NCI-H146 (cell line): ENCODE measurements at places on chromosomes 11 and 22.

DNA sequence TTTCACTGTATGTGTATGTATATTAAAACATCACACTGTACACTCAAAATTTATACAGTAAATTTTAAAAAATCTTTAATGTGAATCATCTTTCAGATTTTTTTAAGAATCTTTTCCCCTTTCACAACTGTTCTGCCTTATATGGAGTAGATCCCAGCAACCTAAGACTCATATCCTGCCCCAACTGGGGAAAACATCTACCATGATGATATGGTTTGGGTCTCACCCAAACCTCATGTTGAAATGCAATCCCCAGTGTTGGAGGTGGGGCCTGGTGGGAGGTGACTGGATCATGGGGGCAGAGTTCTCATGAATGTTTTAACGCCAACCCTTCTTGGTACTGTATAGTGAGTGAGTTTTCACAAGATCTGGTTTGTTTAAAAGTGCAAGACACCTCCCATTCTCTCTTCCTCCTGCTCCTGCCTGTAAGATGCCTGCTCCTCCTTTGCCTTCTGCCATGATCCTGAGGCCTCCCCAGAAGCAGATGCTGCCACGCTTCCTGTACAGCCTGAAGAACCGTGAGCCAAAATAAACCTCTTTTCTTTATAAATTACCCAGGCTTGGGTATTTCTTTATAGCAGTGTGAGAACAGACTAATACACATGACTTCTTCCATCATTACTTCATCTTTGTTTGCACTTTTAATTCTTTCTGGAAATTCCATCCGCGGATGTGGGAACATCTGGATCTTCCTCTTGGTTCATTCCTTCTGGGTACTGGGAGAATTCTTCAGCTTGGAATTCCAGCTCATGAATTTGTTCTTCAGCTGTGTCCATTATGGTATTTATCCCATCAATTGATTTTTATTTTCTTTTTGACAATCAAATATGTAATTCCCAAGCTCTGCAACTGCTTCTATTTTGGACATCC, 36.9 kb downstream of the LINC01488 start:
- DNase-seq = no peak

- no peak for DNase-seq
Measured at GRCh38 chr11:19183646-19184045, 18.1 kb downstream of the CSRP3 start.

DNA sequence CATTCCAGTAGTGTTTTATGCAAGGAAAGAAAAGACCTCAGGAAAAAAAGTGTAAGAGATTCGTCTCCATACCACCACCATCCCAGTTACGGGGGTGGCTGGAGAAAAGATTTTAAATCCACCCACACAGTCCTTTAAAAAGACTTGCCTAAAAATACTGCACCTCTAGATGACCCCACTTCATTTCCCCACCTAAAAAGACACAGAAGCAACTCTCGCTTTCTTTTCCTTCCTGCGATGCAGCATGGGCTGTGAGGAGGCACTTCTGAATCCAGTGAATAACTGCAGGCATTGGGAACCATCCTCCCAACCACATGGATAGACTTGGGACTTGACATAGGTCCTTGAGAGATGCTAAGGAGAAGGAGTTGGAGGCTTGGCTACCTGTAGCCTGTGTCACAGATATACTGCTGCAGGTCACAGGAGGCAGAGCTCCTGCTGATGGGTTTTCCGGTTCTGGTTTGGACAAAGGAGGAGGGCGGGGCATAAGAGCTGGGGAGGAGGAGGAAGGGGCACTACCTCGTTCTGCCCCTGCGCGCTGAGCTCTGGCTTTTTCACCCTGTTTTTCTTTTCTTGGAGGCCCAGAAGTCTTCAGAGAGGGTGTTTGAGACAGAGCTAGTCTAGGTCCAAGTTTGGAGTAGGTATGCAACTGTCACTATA, 285.9 kb downstream of the NTM start:
- no peak for DNase-seq

- DNase-seq = peak; percentile 35
Measured at GRCh38 chr22:36757668-36758211, 18.2 kb downstream of the IFT27 start.

GRCh38 chr22:25911243-25911972, 169.4 kb downstream of the MYO18B start:
- no peak for DNase-seq

DNA sequence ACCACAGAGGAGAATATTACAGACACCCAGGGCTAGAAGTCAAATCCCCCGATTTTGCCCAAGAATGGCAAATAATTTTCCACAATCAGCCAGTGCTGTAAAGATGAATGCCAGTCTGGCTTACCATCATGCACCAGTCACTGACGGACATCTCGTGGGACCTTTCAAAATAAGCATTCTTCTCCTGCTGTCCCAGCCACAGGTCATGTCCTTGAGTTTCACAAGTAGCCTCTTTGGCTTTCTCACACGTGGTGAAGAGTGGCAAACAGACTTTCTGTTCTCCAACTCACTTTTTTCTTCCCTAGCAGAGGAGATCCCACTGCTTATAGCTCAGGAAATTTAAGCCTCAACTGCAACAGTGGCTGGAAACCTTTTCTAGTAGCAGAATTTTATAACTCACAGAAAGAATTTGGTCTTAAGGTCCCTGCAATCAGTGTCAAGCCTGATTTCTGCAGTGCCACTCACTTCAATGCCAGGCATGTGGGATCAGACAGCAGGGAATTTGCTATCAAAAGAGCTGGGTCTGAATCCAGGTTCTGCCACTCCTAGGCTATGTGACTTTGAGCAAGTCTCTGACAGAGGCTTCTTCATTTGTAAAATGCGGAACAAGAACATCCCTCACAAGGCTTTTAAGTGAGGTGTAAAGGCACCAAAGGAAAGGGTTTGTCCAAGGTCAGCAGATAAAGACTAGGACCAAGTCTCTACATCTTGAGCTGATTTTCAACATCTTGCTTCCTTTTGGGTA, 3.6 kb downstream of the PIK3IP1 start:
- no peak for DNase-seq

DNA sequence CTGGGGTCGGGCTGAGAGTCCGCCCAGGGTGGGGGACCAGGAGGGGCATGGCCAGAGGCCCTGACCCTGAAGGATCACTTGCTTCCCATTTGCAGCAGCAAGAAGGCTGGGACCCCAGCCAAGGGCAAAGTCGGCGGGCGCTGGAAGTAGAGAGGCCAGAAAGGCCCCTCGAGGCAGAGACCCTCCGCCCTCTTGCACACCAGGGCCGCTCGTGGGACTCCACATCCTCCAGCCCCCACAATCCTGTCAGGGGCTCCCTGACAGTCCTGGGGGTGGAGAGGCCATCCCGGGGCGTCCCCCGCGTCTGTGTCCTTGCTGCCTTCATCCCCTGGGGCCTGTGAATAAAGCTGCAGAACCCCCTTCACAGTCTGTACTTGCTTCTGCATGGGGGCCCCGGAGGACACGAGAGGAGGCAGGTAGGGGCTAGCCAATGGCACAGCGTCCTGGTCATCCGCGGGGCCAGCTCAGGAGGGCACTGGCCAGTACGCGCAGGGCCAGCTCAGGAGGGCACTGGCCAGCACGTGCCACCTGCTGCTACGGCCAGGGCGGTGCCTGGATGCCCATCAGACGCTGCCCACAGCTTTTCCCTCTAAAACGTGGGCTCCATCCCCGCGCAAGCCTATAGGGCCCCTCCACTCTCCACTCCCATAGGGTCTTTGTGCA, 8.7 kb upstream of the MRPL23 start:
- no peak for DNase-seq

DNA sequence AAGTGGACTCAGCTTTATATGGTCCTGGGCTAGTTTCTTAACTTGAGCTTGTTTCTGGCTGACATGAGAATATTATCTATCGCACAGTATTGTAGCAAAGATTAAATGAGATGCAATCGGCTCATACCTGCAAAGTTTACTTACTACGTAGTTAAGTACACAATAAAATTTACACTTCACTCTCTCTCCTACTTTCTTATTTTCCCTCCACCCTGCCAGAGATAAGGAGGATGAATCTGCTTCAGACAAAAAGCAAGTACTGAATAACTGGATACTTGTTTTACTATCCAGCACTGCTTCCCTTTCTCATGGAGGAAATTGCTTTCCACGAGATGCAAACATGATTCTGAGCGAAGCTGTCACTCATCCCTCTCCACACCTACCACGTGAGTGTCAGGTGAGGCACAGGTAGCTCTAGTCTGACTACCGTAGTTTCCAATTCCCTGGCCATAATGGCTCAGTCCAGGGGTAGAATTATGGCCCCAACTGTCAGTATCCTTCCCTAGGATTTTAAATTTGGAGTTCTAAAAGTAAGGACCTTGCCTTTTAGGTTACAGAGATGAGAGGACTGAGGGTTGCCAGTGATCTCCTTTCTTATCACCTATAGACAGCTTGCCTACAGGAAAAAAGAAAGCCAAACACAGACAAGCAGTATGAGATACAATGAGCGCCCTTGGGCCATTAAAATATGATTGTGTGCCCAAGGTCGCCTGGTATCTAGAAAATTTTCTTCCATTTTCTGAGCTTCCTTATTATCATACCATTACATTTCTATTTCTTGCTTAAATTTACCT, 39.8 kb downstream of the GAB2 start:
- no peak for DNase-seq

DNA sequence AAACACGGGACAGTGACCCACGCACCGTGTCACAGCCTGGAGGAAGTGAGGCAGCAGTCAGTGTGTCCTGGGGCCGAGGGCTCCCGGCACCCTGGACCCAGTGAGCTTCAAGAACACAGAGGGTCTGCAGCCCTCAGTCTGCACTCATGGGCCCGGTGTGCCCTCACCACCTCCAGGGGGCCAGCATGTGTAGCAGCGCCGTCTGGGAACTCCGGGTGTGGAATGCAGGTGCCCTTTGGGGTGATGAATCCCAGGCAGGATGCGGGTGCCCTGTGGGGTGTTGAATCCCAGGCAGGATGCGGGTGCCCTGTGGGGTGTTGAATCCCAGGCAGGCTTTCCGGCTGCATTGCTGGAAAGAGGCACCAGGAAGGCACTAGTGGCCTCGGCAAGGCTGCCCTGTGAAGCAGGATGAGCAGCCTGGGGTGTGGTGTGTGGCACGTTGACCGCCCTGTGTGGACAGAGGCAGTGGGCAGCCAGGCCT, 1399.9 kb downstream of the BRD1 start:
- DNase-seq = no peak

- no peak for DNase-seq
Measured at GRCh38 chr22:50089682-50090411, at the start of gene MOV10L1. TSS of gene MOV10L1 (plus strand) at chr22:50090006. CDS start at chr22:50090089, 83 bp downstream.

GRCh38 chr22:29266564-29267461, 968 bp downstream of the RHBDD3 start:
- no peak for DNase-seq

GRCh38 chr22:26725012-26725676, 67.8 kb downstream of the MIAT start:
- no peak for DNase-seq

DNA sequence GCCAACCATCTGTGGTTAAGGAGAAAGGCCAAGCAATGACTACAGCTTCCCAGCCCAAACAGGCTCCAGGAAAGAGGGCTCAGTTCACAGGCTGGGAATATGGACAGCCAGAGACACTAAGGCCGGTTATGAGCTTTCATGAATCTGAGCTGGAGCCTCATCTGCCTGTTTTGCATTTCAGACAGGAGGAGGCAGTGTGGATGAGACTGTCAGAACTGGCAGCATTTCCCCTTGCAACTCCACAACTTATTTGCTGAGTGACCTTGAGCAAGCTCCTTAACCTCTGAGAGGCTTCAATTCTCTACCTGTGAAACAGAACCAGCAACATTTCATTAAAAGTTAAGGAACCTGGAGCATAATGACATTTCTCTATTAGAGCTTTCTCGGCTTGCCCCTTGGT, 264.0 kb downstream of the ETS1 start:
- peak; percentile 8 for DNase-seq

- no peak for DNase-seq
Measured at GRCh38 chr11:76228071-76228874, 22.0 kb upstream of the WNT11 start.

GRCh38 chr22:37487571-37487970, 1.4 kb upstream of the MFNG start:
- DNase-seq = no peak

- no peak for DNase-seq
Measured at GRCh38 chr11:82003671-82004515, 729.8 kb downstream of the FAM181B start.

DNA sequence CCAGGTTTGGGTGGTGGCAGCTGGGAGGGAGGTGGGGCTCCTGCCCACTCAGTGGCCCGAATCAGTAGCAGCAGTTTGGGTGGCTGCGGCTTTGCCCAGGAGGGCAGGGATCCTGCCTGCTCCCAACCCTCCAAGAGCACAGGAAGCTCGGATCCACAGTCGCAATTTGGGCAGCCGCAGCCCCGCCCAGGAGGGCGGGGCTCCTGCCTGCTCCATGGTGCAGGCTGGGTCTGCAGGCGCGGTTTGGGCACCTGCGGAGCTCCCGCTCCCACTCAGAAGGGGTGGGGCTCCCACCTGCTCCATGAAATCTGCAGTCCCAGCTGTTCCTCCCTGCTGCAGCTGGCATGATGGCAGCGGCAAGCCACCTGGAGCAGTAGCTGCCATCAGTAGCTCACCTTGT, 38.1 kb upstream of the CALCB start:
- DNase-seq = no peak

DNA sequence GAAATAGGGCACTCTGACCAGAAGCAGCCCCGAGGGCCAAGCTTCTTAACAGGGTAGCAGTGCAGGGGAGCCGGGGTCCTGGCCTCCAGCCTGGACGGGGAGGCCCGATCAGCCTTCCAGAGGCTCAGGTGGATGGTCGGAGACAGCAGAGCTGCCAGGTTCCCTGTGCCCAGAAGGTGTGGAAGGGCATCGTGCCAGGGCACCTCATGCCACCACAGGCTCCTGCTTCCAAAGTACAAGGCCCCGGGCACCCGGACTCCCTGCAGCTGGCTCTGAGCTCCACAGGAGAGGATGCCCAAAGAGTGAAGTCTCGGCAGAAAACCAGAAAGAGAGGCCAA, 14.3 kb downstream of the EHD1 start:
- no peak for DNase-seq

DNA sequence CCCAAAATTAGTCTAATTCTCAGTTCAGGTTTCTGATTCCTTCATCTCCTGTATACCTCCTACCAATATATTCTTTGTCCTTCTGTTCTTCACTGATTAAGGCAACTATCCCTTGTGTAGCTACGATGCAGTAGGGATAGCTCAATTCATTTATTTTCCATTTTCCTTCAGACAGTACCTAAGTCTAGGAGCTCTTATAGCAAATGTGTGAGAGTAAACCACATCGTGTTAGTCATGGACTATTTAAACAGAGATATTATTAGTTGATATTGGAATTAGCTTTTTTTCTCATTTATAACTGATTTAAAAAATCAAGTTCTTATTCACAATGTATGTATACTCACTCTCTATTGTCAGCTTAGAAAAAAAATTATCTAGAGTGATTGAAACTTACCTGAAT, 900.0 kb downstream of the JRKL start:
- no peak for DNase-seq

GRCh38 chr11:132402071-132402684, 1031.8 kb downstream of the NTM start:
- DNase-seq = peak; percentile 94

GRCh38 chr11:122799406-122800105, 38.7 kb upstream of the CRTAM start:
- no peak for DNase-seq

DNA sequence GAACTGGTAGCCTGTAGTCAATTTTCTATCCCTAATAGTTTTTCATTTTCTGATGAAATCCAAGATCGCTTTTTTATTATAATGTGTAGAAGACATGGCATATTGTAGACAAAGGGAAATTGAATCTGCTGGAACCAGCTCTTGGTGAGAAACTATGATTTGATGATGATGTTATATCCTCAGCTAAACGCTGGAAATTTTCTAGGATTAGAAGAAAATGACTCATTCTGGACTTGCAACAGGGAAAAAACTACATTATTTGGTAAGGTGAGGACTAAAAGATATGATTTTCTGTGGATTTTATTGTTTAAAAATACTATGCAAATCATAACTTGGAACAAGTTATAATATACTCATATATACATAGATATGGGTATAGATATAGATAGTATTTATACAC, 14.1 kb upstream of the PGM2L1 start:
- DNase-seq = no peak
